CD4-positive, alpha-beta T cell treated with Interleukin-15 for 4 hours (primary cell): ENCODE measurements at places on chromosomes 2 and 18.

DNA sequence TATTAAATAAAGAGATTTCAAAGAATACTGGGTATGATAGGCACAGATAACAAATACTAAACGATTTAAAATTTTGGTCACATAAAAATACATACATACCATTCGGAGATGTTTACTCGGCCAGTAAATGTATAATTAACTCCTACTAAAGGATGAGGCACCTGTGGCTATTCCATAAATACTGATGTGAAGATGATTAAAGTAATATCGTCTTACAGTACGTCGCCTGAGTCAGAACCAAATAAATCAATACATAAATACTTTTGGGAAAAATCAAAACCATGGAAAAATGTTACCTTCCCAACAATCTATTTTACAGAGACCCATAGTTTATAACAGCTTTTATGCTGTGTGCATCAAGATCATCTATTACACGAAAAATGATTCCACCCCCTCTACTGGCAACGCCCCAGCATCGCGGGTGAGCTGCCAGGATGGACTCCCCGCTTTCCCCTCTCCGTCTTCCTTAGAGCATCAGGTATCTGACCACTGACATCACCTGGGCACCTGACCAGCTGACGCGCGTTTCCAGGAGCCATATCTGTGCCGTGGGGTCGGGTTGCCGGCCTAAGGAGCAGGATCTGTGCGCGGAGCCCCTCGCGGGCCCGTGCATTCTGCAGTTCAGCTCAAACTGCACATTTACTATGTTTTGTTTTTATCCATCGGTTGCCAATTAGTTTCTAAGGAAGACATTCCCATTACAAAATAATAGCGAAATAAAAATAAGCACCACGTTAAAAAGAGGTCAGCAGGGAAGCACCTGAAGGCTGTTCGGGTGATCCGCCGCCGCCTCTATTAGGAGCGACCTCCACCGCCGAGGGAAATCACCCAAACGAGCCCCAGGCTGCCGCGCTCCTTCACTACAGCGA, 901 bp downstream of the ICA1L start:
- peak; percentile 59 for DNase-seq

DNA sequence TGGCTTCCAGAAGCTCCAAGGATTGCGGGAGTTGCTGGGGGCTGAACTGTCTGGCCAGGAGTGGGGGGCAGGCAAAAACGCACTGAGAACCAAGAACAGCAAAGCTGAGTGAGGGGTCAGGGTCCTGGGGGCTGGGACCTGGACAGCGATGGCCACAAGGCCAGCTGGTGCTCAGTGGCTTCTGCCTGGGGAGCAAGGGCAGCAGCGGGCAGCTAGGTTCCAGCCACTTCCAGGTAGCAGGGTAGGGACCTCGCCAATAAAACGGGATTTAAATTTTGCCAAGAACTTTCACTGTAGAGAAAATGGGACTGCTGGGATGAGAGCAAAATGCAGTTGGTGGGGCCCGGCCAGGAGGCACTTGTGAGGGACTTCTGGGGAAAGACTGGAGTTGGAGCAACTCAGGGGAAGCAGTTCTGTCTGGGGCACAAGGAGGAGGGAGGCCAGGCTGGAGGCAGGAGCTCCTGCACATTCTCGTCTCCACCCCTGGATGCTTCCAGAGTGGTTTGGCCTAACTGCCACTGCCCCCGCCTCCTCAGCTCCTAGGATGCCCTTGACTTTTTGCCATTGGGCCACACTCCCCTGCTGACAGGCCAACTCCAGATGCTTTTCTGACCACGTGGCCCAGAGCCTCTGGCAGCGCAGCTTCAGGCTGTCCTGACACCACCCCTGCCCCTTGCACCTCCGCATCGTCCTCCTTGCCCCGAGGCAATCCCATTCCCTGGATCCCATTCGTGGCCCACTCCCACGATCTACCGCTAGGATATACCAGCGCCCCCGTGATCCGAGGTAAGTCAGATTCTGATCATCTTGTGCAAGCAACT, 5.5 kb upstream of the CCDC74A start:
- no peak for DNase-seq

DNA sequence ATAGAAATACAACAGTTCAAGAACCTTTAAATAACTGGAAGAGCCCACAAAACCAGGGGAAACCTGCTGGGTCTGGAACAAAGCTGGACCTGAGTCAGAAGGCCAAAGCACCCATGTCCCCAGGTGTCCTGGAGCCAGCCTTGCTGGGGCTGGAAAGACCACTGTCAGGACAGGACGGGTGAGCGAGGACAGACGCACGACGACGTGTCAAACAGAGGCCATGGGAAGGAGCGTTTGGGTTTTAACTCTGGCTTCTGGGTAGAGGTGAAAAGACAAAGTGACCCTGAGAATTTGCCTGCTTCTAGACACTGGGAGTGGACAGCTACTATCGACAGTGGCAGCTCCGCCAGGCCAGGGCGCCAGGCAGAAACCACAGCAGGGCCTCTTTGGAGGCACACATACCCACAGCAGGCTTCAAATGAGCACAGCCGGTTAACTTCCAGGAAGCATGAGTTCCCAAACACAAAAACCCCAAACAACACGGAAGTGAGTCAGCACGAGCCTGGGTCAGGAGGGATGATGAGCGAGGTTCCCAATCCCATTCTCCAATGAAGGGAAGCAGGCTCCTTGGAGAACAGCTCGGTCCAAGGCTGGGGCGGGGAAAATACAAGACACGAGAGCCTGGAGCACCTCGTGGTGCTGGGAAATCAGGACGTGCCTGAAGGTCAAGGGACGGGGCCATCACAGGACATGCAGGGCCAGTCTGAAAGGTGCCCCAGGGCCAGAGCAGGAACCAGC, 208.0 kb downstream of the TWIST2 start:
- DNase-seq = no peak

- DNase-seq = no peak
Observed at GRCh38 chr18:74635224-74635975, 37.7 kb downstream of the ZNF407 start.

- no peak for DNase-seq
Observed at GRCh38 chr18:65439188-65439587, 311.6 kb upstream of the CDH7 start.

- DNase-seq = no peak
Observed at GRCh38 chr2:46256563-46257142, 40.6 kb upstream of the EPAS1 start.

DNA sequence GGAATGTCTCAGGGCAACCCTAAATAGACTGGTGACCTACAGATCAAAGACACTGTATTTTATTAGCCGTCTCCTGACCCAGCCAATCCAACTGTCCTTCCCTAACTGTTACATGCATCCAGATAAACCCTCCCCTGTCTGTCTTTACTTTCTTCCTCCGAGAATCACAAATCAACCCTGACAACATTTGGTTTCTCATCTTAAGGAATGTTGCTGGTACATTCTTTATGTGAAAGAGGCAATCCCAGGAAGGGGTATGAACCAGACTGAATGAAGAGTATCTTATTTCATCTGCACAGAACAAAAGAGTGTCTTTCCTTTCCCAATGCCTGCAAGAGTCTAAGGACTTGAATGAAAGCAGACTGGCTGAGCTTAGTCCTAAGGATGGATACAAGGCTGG, 113.9 kb upstream of the LTBP1 start:
- DNase-seq = no peak

DNA sequence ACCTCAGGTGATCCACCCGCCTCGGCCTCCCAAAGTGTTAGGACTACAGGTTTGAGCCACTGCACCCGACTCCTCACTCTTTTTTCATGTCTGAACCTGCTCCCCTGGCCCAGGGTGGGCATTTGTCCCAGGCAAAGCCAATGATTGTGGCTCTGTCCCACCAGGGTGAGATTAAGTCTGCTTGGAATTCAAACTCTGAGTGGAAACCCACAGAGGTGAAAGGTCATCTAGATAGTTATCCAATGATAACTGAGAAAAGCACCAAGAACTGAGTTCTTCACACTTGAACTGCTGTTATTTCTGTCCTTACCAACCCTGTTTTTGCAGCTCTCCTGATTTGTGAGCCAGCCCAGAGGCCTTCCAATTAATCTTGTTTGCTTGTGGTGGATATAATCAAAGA, 62.4 kb upstream of the ACVR1 start:
- no peak for DNase-seq

DNA sequence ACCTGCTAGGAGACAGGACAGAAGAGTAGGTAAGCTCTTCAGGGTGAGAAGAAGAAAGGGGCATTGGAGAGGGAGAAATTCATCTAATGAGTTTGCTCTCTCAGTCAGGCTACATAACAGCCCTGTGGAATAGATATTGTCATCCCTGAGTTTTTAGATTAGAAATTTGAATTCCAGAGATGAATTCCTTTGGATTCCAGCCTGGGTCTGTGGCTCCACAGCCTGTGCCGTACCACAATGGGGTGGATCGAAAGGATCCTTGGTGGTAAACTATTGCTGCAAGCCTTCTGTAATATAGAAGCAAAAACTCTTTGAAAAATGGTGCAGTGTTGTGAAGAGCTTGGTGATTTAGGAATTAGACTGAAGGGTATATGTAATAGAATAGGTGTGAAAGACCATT, 21.0 kb downstream of the MYO1B start:
- DNase-seq = no peak

GRCh38 chr2:210727549-210727948, 171.2 kb downstream of the CPS1 start:
- no peak for DNase-seq

DNA sequence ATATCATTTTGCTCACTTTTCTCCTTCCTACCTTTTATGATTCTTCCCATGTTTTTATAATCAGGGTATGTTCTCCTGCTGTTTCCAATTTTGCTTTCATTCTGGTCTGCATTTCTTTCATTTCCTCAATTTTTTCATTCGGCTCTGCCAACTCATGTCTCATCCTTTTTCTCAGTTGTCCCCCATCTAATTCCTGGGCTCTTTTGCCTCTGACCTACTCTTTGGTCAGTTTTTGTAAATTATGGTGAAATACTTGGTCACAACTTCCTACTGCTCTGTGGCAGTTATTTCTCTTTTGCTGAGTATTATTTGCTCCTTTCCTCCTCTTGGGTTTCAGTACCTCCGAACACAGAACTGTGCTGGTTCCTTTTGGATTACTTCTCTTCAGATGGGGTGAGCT, 27.5 kb downstream of the MYO7B start:
- no peak for DNase-seq

GRCh38 chr2:26482211-26483026, 4.5 kb upstream of the OTOF start:
- no peak for DNase-seq

GRCh38 chr2:41896186-41896846, 151.5 kb upstream of the PKDCC start:
- peak; percentile 57 for DNase-seq

DNA sequence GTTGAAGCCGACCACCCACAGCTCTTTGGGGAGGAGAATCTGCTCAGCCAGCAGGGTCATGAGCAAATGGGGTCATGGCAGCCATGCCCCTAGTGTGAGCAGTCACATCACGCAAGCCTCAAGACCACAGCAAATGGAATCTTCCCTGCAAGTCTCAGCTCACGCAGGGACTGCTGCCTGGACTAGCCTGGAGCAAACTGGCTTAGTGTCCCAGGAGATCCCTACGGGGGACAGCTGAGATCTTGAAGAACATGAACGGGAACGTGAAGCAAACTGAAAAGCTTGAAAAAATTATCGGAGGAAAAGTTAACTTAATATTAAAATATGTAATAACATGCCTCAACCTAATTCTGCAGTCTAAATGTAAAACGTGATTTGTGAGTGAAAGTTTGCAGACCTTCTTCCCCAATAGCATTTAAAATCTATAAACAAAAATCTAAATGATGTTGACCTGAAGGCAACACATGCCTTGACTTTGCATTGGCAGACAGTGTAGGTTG, 118.4 kb downstream of the FAM124B start:
- DNase-seq = no peak

DNA sequence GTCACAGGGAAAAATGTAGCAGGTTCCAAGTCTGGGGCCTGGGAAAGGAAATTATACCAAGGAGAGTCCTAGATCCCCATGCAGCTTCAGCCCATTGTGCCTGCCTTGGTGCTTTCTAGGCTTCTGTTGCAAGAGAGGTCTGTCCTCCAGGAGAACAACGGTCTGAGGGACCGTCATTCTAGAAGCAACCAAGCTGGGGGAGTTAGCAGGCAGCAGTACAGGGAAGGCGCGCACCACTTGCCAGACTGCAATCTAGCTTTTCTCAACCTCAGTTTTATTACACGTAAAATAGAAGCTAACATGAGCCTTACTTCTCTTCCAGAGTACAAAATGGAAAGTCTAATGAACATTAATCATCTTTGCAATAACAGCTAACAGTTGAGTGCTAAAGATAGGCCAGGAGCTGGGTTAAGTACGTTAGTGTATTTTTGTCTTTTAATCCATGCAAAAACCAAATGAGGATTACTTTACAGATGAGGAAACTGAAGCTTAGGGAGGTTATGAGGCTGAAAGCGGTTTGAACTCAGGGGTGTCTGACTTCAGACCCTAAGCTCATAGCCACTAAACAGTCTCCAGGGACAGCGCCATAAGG, 1.9 kb downstream of the TCF23 start:
- no peak for DNase-seq

DNA sequence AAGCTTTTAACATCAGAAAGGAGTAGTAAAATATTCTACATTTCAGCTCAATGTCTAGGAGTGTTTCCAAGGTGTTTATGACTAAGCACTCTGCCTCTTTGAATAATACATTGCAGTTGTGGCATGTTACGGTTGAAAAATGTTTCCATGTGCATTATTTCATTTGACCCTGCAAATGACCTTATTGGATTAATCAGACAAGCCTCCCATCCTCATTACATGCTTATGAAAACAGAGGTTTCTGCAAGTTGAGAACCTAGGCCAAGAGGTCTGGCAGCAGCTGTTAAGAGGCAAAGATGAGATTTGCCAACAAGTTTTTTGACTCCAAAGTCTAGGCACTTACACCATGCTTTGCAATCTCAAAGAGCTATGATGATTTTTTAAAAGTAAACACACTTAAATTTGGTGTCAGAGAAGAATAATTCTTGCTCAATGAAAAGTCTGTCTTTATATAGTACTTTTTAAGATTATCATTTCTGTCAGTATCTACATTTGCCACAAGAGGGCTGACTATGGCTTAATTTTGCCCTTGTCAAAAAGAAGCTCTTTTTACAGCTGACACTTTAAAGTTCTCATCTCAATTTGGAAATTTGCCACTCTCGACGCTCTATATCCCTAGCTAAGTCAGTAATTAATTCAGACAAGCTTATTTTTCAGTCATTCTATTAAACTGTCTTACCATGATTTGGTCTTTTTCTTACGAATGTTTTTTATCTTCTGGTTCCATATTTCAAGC, 260.6 kb downstream of the PAX3 start:
- DNase-seq = no peak

DNA sequence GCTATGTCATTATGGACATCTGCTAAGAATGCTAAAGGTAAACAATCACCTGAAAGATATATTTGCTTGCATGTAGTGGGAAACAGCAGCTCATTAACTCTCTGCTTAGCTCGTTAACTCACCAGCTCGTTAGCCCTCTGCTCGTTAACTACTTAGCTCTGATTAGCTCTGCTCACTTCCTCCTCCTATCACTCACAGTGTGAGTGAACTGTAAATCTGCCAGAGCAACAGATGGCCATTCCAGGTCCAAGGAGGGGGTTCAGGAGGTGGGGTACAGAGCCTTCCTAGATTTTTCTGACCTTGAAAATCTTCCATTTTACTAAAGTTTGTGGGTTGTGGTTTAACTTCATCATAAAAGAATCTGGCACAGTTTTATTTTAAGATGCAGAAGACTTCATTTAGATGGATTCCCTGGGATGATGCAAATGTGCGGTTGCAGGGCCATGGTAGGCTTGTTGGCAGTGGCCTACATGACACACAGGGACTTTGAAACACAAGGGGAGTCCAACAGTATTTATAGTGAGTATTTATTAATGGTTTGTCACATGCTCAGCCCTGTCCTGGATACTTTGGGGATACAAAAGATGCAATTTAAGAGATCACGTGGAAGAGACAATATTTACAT, 1633.7 kb upstream of the CELF4 start:
- no peak for DNase-seq
